Naive thymus-derived CD8-positive, alpha-beta T cell (primary cell): ENCODE measurements at places on chromosomes 2 and 18. TPM values are rescaled to one million over a fixed set of nuclear protein-coding genes. Genes with fewer than 3 reads are reported as not detected.

IL36RN gene
- not detected for total RNA-seq

LHCGR gene
- total RNA-seq: not detected

RTP5 gene
- not detected for total RNA-seq

SH2D6 gene
- total RNA-seq: 1.3 TPM

GRCh38 chr2:205267323-205267722, 415.0 kb upstream of the NRP2 start:
- no peaks in the 10 kb centered on the region for H3K27me3 ChIP-seq
- H3K27ac ChIP-seq: no peak overlapping the region
- H3K36me3 ChIP-seq: no peaks in the 10 kb centered on the region
- DNase-seq: no peak
